ENCODE measurements at places on chromosomes 3 and 15.

DNA sequence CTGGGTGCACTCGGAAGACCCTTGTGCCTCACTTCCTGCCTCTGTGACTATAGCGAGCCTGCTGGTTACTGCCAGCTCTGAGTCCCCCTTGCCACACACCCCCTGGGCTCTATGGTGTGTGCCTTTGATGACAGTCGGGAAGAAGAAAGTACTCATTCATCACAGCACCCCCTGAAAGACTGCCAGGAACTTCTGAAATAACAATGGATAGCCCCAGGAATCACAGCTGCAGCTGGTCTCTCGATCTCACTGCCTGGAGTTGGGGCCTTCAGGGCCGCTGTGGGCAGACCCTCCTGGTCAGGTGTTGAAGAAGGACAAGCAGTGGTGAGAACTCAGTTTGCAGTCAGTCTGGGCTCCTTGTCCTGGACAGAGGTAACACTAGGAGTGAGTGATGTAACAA, 9.8 kb upstream of the RPP14 start:
- DNase-seq = no peak

DNA sequence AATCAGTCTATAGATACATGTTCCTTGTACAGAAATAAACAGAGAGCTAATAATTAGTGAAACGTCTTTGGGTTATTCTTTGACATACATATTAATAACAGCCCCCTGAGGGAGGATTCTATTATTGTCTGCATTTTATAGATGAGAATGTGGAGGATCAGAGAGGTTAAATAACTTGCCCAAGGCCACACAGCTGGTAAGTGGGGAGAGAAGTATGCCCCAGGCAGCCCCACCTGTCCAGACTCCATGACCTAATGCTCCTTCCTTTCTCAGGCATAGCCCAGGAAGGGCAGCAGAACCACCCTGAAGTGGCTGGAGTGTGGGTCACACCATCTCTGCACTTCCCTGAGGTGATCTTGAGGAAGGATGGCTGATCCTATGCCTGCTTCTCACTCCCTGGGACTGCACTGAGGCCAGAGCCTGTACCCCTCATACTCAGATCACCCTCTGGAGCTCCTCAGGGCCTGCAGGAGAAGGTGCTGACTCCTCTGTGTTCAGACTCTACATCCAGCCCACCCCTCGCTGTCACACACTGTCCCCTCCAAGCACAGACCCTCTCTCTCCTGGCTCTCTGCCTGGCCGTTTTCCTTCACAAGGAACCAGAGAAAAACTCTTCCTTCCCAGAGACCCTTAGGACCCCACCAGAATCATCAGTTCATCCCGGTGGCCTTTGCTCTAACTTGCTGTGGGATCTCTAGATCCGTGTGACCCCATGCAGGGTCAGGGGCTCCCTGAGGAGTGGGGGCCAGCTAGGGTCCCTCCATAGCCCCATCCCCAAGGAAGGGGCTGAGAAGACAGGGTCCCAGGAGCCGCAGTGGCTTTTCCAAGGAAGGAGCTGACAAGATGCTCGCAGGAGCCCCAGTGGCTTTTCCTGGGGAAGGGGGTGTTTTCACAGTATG, 4.4 kb upstream of the HHATL start:
- no peak for DNase-seq

GRCh38 chr15:83695246-83695645, 41.3 kb downstream of the ADAMTSL3 start:
- no peak for DNase-seq

GRCh38 chr3:133256787-133257483, 142.9 kb upstream of the BFSP2 start:
- DNase-seq = no peak

DNA sequence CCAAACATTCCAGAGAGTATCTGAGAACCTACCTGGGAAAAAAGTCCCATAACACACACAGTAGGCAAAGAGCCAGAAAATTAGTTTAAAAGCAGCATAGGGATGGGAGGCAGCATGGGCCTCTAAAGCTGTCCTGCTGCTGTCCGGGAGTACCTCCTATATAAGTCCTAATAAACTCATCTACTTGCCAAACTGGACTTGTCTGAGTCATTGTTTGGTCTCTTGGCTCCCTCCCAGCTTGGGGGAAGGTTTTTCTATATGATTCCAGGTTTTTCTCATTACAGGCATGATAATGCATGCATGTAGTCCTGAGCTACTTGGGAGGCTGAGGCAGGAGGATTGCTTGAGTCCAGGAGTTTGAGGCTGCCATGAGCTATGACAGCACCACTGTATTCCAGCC, 17.5 kb upstream of the HACD2 start:
- DNase-seq = no peak

DNA sequence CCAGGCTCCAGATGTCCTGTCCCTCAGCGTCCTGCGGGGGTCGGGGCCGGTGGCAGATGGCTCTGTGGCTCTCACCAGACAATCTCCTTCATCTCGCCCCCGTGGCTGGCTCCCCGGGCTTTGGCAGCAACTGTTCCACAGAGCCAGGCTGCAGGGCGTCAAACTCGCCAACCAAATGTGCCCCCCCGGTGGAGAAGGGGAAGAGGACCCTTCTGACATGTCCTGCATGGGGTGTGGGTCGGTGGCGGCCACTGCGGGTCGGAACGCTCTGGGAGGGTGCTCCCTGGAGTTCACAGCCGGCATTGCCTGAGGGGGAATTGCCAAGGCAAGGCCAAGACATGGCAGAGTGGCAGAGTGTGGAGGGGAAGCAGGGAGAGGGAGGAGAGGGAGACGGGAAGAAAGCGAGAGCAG, 36.0 kb downstream of the BDH1 start:
- no peak for DNase-seq

DNA sequence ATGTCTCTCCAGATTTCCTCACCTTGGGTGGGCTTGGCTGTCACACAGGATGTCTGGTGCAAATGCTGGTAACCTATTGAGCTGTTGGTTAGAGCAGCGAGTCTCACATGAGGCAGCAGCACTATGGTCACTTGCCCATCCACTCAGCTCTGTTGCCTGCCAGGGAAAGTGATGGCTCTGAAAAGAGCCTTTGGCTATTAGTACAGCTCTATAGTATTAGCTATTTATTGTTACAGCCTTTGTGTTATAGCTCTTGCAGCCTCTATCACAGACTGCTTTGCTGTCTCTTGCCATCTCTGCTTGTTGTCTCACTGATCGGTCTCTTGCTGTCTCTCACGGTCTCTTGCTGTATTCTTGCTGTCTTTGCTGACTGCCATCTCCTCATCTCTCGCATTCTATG, 114.3 kb downstream of the MFSD1 start:
- no peak for DNase-seq

GRCh38 chr3:46091741-46092701, 64.7 kb upstream of the XCR1 start:
- no peak for DNase-seq

- no peak for DNase-seq
Observed at GRCh38 chr3:135865085-135865484, 100.4 kb upstream of the PPP2R3A start.

- peak; percentile 5 for DNase-seq
Observed at GRCh38 chr3:115099986-115100571, 47.0 kb downstream of the ZBTB20 start.

DNA sequence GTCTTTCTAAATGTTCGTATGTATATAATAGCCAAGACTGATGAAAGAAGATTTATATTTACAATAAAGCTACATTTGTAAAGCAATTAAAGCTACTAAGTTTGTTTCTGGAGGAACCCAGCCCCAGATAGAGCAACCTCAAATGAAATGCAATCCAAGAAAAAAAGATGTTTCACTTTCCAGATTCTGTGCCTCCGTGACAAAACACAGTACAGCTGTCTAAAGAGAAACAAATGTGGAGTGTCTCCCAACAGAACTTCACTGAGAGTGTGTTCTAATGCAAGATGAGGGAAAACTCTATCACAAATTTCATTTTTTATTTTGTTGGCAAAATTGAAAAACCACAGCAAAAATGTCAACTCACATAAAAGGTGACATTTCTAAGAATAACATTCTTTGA, 317.0 kb downstream of the OCA2 start:
- no peak for DNase-seq

DNA sequence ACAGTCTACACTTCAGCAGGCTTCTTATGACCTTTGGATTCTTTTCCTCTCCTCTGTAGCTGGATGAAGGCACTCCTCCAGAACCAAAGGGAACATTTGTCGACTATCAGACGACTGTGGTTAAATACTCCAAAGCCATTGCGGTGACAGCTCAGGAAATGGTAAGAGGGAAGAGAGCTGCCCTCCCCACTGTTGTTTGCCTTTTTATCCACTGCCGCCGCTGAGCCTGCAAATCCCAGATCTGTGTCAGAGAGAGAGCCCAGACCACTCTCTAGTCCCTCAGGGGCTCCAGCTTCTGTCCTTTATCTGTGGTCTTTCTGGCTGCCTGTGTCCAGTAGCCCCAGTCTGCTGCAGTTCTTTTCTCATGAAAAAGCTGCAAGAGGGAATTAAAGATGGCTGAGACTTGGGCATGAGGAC, 261.5 kb upstream of the TPM1 start:
- no peak for DNase-seq

DNA sequence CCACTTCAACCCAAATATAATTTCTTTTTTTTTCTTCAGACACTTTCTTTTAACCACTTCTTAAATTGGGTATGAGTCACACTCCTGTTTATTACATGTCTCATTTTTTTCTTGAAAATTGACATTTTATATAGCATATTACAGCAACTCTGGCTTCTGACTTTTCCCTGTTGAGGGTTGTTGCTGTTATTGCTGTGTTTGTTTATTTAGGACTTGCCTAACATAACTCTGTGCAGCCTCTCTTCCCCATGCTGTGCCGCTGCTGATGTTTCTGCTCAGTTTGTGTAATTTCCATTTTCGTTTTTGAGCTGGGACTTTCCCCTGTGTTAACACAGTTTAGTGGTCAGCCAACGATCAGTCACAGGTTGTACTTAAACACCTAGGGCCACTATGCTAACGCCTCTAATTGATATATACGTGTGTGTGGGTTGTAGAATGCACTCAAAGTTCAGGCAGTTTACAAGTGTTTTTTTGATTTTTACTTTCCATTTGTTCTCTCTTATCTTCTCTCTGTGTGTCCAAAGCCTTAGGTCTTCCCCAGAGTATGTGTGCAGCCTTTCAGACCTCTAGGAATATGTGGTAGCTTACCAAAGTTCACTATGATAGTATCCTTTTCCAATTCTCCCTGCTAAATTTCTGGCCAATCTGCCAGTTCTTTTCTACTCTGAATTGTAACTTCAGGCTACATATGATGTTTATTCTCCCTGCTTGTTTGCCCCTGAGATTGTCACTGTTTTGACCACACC, 337.2 kb downstream of the ZBTB20 start:
- no peak for DNase-seq

- no peak for DNase-seq
Observed at GRCh38 chr3:195821403-195822130, 9.8 kb upstream of the MUC4 start.

DNA sequence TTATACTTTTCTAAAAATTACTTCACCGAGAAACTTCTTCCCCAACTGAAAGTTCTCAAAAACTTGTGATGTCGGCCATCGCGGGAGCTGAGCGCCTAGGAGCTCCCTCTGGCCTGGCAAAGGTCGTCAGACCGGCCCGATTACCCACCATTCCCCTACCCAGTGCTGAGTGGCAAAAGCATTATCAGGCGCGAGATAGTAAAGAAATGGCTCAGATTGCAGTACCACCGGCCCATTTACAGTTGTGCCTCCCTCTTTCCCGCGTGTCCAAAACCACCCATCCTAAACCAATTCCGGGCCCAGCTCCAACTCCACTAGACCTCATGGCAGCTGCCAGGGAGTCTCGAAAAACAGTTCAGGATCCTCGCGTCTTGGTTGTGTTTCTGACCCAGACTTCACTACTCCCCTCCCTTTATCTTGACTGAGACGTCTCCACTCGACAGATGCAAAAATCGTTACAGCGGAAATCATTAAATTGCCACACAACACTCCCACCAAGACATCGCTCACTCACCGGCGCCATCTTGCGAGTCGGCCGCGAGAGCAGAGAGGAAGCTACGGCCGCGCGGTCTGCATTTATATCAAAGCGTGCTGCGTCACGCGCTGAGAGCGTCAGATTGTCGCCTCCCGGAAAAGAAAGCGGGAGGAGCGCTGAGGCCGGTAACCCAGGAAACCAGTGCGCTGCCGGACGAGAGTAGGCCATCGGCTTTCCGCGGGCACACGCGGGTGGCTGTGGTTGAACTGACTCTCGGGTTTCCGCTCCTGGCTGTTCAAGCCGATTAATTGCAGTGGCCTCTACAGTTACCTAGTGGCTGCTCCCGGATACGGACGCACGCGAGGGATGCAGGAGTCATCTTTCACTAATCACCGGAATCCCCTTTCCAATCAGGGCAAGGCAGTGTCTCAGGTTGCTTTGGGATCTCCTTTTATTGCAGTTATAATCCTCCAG, at the start of gene RPL22L1:
RPL22L1 (minus strand) TSS at position 551 of the 949 bp plus-strand sequence; CDS start at position 523, 28 bp downstream.
- DNase-seq = peak; percentile 84

- no peak for DNase-seq
Observed at GRCh38 chr3:79337798-79338197, 430.0 kb downstream of the ROBO1 start.

DNA sequence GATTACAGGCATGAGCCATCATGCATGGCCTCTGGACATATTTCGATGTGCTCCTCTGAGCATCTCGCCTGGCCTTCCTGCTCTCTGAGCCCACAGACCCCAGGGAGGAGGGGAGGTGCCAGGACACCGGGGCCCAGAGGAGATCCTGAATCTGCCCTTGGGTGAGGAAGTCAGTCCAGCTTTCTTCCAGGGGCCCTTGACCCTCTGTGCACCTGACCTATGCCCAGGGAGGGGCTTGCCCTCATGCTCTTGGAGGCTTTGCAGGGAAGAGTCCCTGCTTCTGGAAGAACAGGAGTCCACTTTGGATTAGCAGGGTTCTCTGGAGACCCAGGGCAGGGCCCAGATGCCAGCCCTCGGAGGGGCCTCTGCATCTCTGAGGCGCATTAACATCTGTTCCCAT, 1.4 kb downstream of the ACSBG1 start:
- no peak for DNase-seq

- DNase-seq = no peak
Observed at GRCh38 chr15:94097552-94097951, 133.8 kb upstream of the MCTP2 start.

GRCh38 chr3:137121704-137122314, 164.0 kb downstream of the IL20RB start:
- no peak for DNase-seq

DNA sequence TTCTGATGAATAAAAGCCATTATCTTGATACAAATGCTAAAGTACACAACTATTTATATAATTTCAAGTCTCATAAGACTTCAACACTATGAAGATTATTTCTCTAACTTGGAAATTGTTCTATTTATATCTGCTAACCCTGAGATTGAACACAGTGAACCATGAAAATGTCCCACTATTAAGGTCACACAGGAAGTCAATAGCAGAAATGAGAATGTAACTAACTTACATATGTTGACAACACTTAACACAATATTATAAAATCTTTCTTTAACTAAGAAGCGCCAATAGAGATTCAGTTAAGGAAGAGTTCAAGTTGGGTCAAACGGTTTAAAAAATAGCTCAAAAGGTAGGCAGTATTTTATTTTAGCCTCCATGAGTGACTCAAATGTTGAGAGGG, 551.8 kb upstream of the CBLB start:
- DNase-seq = no peak
